Activated T-helper 1 cell treated with anti-CD3 and anti-CD28 coated beads, Interleukin-2, amount 50 U/mL, for 16 hours (primary cell): ENCODE measurements at places on chromosomes 1 and 21.

DNA sequence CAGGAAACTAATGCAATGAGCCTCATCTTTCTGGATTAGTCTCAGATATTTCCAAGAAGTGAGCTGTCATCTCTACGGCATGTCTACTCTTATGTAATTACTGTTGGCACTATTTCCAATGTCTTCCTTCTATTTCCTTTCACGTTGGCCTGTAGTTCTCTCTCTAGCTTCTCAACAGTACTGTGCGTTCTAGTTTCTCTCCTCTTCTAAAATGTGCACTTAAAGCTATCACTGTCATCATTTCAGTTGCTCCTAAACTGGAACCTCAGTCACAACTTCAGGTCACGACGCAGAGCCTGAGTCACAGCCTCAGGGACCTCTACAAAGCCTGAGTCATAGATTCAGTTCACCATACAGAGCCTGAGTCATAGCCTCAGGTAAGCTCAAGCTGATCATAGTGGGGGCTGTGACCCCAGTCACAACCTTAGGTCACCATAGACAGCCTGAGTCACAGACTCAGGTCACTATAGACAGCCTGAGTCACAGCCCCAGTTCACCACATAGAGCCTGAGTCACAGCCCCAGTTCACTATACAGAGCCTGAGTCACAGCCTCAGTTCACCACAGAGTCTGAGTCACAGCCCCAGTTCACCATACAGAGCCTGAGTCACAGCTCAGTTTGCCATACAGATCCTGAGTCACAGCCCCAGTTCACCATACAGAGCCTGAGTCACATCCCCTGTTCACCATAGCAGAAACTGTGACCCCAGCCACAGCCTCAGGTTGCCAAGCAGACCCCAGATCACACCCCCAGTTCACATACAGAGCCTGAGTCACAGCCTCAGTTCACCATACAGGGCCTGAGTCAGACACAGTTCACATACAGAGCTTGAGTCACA, 13.0 kb downstream of the WNT9A start:
- peak; percentile 38 for DNase-seq

GRCh38 chr1:201728731-201729130, 100.2 kb upstream of the IPO9 start:
- no peak for DNase-seq

- DNase-seq: no peak
Measured at GRCh38 chr1:19368050-19368449, 55.9 kb downstream of the SLC66A1 start.

- no peak for DNase-seq
Measured at GRCh38 chr1:18114726-18115410, 7.3 kb downstream of the IGSF21 start.

DNA sequence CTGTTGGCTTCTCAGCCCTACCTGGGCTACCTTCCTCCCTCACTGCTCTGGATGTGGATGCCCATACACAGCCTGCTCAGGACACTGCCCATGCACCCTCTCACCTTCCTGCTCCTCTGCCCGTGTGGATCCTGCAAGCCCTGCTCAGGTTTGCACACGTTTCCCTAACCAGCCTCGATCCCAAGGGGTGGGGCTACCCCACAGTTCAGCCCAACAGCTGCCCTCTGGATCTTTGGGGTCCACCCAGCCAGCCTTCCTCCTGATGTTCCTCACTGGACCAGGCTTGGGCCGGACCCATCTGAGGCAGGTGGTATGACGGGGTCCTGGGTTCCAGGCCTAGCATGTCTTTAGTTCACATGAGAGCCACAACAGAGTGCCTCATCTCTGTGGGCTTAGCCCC, 4.7 kb downstream of the TMEM54 start:
- no peak for DNase-seq

GRCh38 chr1:30378991-30379581, 344.3 kb downstream of the MATN1 start:
- no peak for DNase-seq

DNA sequence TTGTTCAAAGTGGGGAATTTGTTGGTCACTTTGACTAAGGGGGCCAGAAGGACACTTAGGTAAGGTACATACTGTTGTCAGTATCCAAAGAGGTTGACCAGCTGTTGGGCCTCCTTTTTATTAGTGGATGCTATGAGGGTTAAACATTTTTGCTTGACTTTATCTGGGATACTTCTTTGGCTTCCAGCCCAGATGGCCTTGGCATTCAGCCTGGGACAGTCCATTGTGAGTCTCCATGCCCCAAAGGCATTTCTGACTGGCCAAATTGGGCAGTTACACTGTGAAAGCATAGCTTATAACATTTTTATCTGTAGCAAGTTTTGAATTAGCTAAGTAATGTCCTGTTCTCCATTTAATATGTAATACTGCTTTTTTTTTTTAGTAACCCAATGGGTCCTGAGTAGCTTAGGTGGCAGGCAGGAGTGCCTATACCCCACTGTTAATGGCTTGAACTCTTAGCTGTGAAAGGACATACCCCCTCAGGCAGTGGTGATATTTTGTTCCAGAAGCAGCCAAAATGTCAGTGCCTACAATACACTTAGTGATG, 35.4 kb upstream of the CD1D start:
- DNase-seq: no peak
